ENCODE measurements at places on chromosomes 6 and 20. TPM values are rescaled to one million over a fixed set of nuclear protein-coding genes. Genes with fewer than 3 reads are reported as not detected.

The SLC4A11 gene
- total RNA-seq = 0.32 TPM

The KHDC1L gene
- not detected for total RNA-seq

The VGLL2 gene
- total RNA-seq = not detected

The HTR1E gene
- total RNA-seq = not detected

The SPDEF gene
- 0.25 TPM for total RNA-seq

The CNR1 gene
- total RNA-seq = not detected

The NNAT gene
- not detected for total RNA-seq

The LAMA5 gene
- 1.4 TPM for total RNA-seq

The ULBP1 gene
- 0.18 TPM for total RNA-seq

The TINAG gene
- total RNA-seq = not detected

The PSORS1C2 gene
- not detected for total RNA-seq
